H54 (cell line): ENCODE measurements at places on chromosomes 5 and 9.

- DNase-seq: no peak
These were observed 307.1 kb upstream of the ADCY2 start for GRCh38 chr5:7088849-7089248.

- DNase-seq: no peak
These were observed 105.6 kb downstream of the NIPBL start for GRCh38 chr5:36982146-36982545.

DNA sequence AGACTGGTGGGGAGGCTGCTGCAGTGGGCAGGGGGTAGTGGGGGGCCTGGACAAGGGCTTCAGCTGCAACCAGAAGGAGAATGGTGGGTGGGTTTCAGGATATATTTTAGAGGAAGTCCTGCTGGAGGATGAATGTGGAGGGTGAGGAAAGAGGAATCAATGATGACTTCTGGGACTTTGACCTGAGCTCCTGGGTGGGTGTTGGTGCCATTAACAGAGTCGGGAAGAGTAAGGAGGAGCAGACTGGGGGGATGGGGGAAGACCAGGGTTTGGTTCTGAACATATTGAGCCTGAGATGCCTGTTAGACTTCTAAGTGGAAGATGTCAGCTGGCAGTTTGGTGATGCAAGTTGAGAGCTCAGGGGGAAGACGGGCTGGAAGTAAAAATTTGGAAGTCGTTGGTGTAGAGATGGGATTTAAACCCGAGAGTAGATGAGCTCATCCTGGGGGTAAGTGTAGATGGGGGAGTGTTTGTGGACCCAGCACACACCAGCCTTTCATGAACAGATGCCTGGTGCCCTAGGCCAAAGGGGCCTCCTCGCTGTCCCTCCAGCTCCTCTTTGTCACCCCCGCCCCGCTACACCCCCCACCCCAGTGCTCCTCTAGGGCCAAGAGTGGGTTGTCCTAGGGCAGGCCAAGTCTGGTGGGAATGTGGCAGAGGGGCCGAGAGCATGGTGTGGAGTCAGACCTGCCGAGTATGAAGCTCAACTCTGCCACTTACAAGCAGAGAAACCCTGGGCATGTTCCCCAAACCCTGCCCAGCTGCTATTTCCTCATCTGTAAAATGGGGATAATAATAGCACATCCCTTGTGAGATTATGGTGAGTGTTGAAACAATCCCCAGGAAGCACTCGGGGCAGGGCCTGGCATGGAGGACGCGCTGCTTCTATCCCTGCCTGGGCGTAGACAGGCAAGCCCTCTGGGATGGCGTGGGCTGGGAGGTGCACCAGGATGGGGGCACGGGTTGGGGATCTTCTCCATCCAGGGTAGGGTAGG is 4.0 kb downstream of the DNM1 start:
- DNase-seq: no peak

GRCh38 chr9:136303066-136303824 is 649 bp downstream of the CCDC187 start:
- DNase-seq: no peak

DNA sequence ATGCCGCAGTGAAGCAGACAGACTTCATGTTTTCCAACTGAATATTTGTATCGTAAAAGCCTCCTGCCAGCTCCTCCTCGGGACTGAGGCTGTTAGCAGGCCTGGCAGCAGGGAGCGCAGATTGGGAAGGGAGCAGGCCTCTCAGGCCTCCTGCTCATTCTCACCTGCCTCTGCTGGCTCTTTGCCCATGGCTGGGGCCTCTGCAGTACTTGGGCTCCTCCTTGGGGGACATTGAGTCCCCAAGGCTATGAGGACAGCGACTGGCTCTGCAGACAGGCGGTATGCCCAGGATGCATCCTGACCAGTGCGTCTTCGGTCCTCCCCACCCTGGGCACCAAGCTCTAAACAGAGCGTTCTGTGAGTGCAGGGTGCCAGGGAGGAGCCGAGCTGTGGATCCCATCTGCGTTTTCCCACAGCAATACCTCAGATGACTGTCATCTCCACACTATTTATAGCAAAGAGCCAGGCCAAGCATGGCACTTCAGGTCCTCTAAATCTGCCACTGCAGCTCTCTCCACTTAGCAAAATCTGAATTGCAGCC is 38.7 kb downstream of the TSTD2 start:
- no peak for DNase-seq

- DNase-seq: no peak
These were observed 24.2 kb upstream of the ANKRD33B start for GRCh38 chr5:10539687-10539998.

GRCh38 chr5:147310059-147310704 is 75.4 kb downstream of the STK32A start:
- DNase-seq: peak; percentile 61

- DNase-seq: no peak
These were observed 10.8 kb downstream of the STK10 start for GRCh38 chr5:172177176-172177575.

DNA sequence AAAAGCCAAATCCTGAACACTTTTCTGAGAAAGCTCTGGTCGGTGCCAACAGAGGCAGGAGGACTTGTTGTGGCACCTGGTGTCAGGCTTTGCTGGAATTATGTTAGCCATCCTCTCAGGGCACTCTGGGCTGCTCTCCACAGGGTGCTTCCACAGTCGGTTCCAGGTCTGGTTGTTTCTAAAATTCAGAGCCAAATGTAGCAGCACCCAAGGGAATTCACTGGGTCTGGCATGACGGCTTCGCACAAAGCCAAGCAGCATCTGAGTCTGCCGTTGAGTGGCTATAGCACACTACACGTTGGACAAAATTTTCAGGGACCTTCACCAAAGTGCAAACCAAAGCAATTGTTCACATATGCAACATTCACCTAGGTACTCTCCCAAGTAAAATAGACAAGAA is 110.2 kb downstream of the PJA2 start:
- DNase-seq: no peak

- no peak for DNase-seq
These were observed 68.1 kb upstream of the ERBIN start for GRCh38 chr5:65858316-65858715.

DNA sequence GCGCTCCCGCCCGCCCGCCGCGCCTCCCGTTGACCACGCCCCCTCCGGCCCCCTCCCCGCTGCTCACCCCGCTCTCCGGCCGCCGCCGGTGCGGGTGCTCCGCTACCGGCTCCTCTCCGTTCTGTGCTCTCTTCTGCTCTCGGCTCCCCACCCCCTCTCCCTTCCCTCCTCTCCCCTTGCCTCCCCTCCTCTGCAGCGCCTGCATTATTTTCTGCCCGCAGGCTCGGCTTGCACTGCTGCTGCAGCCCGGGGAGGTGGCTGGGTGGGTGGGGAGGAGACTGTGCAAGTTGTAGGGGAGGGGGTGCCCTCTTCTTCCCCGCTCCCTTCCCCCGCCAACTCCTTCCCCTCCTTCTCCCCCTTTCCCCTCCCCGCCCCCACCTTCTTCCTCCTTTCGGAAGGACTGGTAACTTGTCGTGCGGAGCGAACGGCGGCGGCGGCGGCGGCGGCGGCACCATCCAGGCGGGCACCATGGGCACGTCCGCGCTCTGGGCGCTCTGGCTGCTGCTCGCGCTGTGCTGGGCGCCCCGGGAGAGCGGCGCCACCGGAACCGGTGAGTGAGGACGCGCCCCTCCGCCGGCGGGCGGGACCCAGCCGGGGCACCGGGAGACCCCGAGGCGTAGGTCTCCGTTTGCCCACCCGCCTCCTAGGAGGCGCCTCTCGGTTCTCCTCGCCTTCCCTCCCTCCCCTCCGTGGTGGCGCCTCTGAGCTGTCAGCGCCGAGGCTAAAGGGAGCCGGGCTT is at the start of gene VLDLR:
VLDLR (plus strand) TSS at position 66 of the 739 bp plus-strand sequence; CDS start at position 469, 403 bp downstream.
- DNase-seq: peak; percentile 36
